Stimulated activated CD4-positive, alpha-beta T cell treated with anti-CD3 and anti-CD28 coated beads, Interleukin-2, amount 100 ng/mL, for 4 hours (primary cell): ENCODE measurements at places on chromosomes 2 and 18.

DNA sequence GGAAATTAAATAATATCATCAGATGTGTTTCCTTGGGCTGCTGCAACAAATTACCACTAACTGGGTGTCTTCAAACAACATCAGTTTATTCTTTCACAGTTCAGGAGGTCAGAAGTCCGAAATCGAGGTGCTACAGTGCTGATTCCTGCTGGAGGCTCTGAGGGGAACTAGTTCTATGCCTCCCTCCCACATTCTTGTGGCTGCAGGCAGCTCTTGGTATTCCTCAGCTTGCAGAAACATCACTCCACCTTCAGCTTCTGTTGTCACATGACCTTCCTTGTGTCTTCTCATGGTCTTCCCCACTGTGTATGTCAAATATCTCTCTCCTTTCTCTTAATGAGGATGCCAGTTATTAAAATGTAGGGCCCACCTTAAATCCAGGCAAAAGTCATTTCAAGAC is 29.3 kb upstream of the DCC start:
- DNase-seq = no peak

- no peak for DNase-seq
Observed at GRCh38 chr2:21233194-21233593, 109.4 kb downstream of the TDRD15 start.

- no peak for DNase-seq
Observed at GRCh38 chr2:235659767-235660322, 166.0 kb downstream of the AGAP1 start.

GRCh38 chr18:54235871-54236270 is 11.4 kb upstream of the MBD2 start:
- DNase-seq = no peak

DNA sequence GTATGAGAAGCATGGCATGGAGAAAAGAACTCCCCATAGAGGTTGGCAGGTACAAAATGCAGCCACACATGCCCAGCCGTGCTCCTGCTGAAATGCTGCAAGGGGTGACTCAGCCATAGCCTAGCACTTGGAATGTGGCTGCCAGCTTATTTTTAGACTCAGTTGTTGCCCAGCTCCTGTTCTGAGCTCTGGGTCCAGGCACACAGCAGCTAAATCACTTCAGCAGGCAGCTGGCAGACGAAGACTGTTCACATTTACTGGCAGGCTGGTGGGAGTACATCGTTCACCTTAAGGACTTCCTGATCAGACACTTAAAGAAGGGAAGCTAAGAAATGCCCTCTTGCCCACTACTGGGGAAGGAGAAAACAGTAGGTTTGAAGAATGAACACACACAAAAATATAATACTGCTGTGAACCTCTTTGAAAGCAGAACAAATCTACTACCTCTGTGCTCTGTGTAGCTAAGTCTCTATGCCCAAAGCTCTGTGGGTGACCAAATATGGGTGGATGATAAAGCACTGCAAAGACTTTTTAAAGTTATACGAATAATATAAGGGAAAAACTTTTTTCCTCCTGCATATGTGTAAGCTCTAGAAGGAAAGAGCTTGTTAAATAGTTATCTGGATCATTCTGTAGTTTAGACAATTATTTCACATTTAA is 146.1 kb downstream of the LNPK start:
- no peak for DNase-seq

DNA sequence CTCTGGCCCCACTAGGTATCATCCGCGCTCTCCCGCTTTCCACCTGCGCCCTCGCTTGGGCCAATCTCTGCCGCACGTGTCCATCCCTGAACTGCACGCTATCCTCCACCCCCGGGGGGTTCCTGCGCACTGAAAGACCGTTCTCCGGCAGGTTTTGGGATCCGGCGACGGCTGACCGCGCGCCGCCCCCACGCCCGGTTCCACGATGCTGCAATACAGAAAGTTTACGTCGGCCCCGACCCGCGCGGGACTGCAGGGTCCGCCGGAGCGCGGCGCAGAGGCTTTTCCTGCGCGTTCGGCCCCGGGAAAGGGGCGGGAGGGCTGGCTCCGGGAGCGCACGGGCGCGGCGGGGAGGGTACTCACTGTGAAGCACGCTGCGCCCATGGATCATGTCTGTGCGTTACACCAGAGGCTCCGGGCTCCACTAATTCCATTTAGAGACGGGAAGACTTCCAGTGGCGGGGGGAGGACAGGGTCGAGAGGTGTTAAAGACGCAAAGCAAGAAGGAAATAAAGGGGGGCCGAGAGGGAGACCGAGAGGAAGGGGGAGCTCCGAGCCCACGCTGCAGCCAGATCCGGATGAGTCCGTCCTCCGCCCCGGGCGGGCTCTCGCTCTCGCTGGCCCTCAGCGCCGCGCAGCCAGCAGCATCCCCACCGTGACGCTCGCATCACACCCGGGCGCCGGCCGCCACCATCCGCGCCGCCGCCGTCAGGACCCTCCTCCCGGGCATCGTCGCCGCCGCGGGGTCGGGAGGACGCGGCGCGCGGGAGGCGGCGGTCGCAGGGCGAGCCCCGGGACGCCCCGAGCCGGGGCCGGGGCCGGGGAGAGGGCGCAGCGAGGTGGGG is 664 bp downstream of the NETO1 start:
- DNase-seq = no peak

GRCh38 chr2:648476-649424 is 28.5 kb downstream of the TMEM18 start:
- DNase-seq = no peak

DNA sequence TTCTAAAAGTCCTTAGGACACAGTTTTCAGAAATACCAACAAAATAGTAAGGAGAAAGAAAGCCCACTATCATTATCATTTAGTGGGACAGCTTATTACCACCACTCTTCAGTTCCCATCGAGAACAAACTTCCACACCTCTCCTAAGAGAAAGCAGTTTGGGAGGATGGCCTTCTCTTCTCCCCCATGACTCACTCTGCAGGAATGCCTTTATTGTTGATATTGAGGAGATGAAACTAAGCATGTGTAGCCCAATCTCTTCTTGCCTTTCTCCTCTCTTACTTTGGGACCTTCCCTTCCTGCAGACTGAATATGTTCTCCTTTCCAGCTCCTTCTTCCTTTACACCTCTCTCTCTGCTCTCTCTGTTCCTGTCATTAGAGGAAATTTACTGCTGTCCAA is 30.0 kb upstream of the ERMN start:
- no peak for DNase-seq

GRCh38 chr2:139237023-139237422 is 456.8 kb upstream of the NXPH2 start:
- no peak for DNase-seq

DNA sequence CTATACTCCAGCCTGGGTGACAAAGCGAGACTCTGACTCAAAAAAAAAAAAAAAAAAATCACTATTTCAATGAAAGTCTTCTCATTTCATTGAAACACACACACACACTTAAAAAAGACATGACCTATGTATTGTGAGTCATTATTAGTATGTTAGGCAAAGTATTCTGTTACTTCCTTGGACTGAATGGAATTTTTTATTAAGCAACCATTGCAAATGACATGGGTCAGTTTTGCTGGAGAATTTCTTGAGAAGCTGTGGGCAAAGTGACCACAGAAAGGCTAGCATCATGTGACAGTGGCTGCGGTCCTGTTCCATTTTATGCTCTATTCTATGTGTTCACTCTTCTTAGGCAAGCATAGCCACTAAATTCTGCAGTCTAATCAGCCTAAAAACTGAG is 695.7 kb downstream of the TDRD15 start:
- DNase-seq = no peak

- no peak for DNase-seq
Observed at GRCh38 chr2:14752295-14752694, 119.8 kb downstream of the LRATD1 start.
